ENCODE measurements at places on chromosomes 12 and 14. TPM values are rescaled to one million over a fixed set of nuclear protein-coding genes. Genes with fewer than 3 reads are reported as not detected.
A peak's percentile ranks its signal among the peaks of the same experiment; 100 is the strongest.

Gene C12orf56
- 0.05 TPM for polyA plus RNA-seq

- DNase-seq: peak; percentile 91
Measured at GRCh38 chr12:95648990-95649791, 97.9 kb upstream of the USP44 start.

Gene NGB
- polyA plus RNA-seq: not detected

GRCh38 chr14:67622675-67623074 is 3.0 kb downstream of the ARG2 start:
- peak; percentile 36 for DNase-seq

GRCh38 chr14:27387463-27387862 is 789.6 kb upstream of the NOVA1 start:
- DNase-seq: no peak

Gene LTBP2
- 9.9 TPM for polyA plus RNA-seq

Measured in A549 (cell line).